ENCODE measurements at places on chromosomes 2 and 18.
A peak's percentile ranks its signal among the peaks of the same experiment; 100 is the strongest.

DNA sequence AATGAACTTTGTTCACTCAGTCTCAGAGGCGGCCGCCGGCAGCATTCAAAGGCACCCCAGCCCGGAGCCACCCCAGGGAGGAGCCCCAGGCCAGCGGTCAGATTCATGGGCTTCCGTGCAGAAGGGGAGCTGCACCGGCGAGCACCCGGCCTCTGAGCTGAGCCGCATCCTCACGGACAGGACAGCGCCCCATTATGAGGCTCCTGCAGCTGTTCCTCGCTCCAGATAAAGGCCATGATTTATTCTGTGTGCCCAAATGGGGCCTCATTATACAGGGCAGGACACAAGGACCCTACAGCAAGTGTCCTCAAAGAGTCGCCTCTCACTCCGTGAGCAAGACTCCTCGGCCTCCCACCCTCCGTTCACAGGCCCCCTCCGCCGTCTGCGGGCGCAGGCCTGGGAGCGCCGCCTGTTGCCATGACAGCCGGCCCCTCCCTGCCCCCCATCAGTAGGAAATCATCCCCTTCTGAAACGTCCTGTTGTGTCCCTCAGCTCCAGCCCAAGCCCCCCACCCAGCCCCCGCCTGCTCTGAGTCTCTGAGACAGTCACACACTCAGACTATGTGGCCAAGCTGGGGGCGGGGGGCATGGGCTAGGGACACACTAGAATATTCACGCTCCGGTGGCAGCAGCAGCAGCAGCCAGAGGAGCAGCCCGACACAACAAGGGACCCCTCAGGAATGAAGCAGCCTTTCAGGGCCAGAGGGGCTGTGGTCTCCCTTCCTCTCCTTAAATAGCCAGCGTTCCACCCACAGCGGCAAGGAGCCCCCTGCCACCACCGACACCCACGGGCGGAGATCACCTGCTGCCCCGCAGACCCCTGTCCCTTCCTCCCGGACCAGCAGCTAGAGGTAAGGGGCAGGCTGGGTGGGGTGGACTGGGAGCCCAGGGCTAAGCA lies at the start of gene GPR17:
TSS of gene GPR17 (plus strand) at position 759 of the 897 bp plus-strand sequence. CDS start 4,583 bp downstream, outside the sequence.
- no peak for DNase-seq

DNA sequence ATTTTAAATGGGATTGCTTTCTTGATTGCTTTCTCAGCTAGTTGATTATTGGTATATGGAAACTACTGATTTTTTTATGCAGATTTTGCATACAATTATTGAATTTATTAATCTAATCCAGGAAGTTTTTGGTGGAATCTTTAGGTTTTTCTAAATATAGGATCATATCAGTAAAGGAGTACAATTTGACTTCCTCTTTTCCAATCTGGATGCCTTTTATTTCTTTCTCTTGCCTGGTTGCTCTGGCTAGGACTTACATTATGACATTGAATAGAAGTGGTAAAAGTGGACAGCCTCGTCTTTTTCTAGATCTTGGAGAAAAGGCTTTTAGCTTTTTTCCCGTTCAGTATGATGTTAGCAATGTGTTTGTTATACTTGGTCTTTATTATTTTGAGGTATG lies 51.3 kb downstream of the OTX1 start:
- DNase-seq = no peak

- DNase-seq = no peak
These were observed 713 bp downstream of the ATOH8 start for GRCh38 chr2:85754313-85755095.

DNA sequence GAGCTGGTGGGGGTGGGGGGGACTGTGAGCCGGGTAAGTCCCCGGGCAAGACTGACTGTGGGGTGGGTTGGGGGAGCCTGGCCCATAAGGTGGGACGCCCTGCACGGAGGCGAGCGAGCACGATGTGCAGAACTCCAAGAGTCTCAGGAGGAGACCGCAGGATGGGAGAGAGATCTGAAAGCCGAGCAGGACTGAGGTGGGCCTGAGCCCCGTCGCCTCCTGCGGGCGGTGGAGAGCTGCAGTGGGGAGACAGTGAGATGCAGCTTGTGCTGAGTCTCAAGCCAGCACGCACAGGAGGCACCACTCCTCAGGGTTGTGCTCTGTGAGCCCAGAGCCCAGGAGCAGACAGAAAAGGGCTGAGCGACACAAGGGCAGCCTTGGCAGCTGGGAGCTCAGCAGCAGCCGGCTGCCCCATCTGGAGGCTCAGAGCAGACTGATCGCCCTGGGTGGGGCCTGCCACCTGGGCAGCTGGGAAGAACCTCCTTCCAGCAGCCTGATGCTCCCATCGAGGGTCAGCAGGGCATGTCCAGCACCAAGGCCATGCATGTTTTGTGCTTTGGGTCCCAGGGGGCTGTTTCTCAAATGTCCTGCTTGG lies 15.9 kb downstream of the ARHGEF4 start:
- DNase-seq = no peak

DNA sequence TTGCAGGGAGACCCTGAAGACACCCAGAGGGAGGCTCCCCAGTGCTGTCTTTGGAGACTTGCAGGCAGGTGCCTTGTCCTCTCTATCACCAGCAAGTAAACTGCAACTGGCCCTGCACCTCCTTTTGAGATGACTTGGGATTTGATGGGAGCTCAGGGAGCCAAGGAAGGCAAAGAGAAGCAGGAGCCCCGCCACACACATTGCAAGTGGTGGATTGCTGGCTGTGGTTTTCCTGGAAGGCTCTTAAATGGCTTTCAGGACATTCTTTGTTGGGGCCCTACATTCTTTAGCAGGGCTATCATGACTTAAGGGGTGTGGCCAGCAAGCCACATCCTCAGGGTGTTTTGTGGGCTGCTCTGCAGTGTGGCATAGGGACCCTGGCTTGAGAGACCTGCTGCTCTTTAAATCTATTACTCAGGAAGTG lies 39.9 kb upstream of the CDC42EP3 start:
- DNase-seq = peak; percentile 75

DNA sequence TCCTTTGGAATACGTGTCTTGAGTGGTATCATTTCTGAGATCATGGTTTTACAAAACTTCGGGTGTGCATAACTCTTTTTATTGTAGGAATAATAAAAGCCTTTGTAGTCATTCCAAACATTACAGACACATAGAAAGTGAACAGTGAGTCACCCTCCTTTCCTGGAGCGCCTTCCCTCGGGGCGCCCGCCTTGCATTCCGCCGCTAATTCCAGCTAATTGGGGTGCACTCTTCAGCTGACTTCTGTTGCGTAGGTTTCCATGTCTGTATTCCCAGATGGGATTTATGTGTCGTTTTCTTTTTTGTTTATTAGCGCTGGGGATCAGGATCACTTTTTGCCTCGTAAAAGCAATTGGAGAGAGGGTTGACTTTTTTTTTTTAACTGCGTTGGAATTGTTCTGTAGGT lies 18.7 kb downstream of the SH3BP4 start:
- DNase-seq = no peak

GRCh38 chr2:107669335-107669734 lies 157.4 kb upstream of the RGPD4 start:
- DNase-seq = no peak

DNA sequence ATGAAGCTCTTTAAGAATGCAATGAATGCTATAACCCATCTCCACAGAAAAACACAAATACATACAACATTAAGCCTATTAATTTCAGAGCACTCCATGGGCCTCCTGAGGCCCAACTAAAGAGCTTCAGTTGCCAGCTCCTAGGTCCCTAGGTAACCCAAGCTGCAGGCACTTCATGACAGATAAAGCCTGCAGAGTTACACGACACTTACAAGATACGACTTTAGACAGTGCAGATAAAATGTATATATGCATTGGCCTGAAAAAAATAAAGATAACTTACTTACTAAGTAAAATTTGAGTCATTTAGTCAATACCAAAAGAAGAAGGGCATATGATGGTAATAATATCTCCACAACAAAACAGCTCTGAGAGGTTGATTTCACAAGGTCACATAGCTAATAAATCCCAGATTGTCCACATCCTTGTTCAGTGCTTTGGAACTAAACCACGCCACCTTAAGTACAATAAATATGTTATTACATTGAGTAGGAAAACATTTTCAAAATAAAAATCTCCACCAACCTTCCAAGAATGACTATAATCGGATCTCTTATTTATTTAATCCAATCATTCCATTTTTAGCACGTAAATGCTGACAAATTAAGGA lies 3.4 kb downstream of the MAP4K3 start:
- no peak for DNase-seq

GRCh38 chr2:180990337-180990736 lies 9.9 kb downstream of the UBE2E3 start:
- no peak for DNase-seq

- DNase-seq = no peak
These were observed 15.6 kb upstream of the PSD4 start for GRCh38 chr2:113157897-113158753.

- DNase-seq = no peak
These were observed 125.6 kb upstream of the CELF4 start for GRCh38 chr18:37691162-37691561.

DNA sequence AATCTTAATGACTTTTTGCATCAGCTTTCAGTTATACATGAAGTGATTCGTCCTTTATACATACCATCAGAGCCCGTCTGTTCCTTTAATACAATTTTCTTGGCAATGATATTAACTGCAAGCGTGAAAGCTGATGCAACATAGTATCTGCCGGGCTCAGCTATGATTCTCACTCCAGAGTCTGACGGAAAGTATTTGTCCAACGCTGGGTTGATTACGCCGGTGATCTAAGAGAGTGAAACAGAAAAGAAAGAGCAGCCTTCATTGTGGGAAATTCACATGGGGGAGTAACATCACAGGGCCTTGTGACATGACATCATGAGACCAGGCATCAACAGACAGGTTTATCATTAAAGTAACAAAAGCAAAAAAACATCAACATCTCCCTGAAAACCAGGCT lies 6.2 kb downstream of the ODC1 start:
- no peak for DNase-seq

- DNase-seq = no peak
These were observed 134.0 kb downstream of the IKZF2 start for GRCh38 chr2:213017404-213017803.

DNA sequence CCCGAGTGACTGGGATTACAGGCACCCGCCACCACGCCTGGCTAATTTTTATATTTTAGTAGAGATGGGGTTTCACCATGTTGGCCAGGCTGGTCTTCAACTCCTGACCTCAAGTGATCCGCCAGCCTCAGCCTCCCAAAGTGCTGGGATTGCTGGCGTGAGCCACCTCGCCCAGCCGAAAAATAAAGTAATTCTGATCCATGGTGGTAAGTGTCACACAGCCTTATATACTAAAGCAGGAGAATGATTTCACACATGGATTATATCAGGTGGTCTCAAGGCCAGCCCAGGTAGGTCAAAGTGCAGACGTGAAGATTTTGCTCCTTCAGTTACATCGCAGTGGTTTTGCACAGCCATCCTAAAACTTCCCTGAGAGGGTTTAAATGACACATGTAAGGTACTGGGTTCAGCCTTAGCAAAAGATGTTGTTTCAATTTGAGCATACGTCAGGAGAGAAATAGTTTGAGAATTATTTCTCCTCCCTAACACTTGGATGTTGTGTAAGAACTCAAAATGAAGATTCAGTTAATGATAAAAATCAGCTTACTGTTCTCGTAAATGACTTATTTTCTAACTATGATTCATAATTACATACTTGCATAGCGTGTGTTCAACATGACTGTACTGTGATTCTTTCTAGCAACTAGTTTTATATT lies 93.0 kb upstream of the SLC39A10 start:
- DNase-seq = peak; percentile 55

GRCh38 chr2:106863387-106863786 lies 22.6 kb downstream of the ST6GAL2 start:
- DNase-seq = no peak

GRCh38 chr18:66993492-66993891 lies 389.6 kb upstream of the CDH19 start:
- no peak for DNase-seq

- no peak for DNase-seq
These were observed 43.0 kb upstream of the FAHD2A start for GRCh38 chr2:95359501-95359930.

DNA sequence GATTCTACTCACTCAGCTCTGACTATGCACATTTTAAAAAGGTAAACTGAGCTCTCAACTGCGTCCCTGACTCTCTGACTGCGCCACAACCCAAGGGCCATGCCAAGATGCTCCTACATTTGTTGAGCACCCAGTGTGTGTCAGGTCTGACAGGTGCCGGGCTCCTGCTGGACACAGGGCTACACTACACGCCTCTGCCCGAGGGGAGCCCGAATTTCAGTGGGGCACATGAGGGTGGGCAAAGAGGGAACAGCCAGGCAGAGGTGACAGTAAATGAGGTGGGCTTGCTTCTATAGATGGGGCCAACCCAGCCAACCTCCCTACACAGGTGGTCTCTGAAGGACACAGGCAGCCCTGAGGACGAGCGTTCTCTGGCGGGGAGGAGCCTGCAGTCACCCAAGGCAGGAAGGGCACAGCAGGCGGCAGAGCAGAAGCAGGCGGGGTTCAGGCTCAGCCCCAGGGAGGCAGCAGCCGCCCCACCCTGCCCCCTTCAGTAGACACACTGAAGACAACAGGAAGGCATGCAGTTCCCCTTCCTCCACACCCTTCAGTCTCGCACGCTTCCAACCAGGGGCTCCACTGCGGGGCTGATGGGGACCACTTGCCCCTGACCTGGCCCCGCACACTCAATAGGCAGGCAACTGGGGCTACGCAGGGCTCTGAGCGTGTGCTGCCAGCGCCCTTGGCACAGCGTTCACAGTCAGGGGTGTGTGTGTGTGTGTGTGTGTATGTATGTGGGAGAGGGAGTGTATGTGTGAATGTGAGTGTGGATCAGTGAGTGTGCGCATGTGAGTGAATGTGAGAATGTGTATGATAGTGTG lies 98.4 kb downstream of the UXS1 start:
- DNase-seq = no peak

DNA sequence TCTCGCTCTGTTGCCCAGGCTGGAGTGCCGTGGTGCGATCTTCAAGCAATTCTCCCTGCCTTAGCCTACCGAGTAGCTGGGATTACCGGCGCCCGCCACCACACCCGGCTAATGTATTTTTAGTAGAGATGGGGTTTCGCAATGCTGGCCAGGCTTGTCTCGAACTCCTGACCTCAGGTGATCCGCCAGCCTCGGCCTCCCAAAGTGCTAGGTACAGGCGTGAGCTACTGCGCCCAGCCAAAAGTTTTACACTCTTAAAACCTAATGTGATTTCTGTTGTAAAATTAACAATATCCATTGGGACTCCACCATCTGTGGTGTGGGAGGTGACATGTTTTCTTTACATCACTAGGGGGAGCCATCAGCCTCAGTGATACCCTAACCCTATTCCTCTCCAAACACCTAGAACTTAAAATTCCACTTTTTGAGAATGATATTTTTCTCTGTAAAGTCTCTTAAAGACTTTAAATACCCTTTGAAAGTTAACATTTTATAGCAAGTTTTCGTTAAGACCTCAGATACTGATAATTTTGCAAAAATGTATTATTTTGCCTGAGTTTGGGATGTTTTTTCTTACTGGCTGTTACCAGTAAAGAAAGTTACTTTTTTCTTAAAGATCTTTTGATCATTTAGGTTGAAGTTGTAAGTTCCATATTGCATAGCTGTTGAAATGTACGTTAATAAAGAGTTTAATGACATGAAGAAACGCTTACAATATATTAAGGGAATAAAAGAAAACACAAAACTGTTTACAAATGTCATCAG lies 11.6 kb upstream of the EIF2AK2 start:
- DNase-seq = no peak

DNA sequence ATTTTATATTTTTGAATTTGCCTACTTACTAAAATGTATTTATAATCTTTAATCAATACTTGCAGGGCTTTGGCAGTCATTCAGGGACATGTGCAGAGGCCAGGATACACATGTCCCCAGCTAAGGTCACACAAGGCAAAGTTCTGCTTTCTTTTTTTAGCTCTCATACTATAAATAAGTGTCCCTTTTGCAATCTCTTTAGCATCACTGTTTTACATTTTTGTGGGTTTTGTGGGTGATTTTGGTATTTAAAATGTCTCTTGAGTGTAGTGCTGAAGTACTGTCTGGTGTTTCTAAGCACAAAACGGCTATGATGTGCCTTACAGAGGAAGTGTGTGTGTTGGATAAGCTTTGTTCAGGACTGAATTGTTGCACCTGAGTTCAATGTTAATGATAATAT lies 309.0 kb upstream of the GULP1 start:
- DNase-seq = peak; percentile 73

Measured in AG04450 (cell line).